Activated T-cell treated with anti-CD3 and anti-CD28 coated beads, Interleukin-2, amount 50 U/mL, for 48 hours (primary cell): ENCODE measurements at places on chromosomes 3 and 15.

DNA sequence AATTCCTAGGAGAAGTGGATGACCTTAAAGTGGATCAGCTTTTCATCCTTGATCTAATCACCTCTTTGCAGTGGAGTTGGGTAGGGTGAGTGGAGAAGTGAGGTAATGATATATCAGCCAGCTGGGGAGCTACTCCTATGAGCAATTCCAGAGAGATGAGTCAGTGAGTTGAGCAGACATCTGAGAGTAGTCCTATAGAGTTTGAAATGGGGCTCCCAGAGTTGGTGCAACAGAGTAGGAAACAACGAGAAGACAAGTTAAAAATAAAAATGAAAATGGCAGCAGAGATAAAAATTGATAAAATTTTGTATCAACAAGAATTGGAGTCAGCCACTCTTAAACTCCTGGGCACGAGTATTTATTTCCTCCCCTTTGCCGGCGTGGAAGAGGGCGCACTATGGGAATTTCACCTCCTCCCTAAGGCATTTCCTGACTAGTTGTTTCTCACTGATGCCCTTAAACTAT lies 150.8 kb upstream of the DPH6 start:
- no peak for DNase-seq

- no peak for DNase-seq
Measured at GRCh38 chr15:60713119-60714084, 234.5 kb upstream of the ICE2 start.

DNA sequence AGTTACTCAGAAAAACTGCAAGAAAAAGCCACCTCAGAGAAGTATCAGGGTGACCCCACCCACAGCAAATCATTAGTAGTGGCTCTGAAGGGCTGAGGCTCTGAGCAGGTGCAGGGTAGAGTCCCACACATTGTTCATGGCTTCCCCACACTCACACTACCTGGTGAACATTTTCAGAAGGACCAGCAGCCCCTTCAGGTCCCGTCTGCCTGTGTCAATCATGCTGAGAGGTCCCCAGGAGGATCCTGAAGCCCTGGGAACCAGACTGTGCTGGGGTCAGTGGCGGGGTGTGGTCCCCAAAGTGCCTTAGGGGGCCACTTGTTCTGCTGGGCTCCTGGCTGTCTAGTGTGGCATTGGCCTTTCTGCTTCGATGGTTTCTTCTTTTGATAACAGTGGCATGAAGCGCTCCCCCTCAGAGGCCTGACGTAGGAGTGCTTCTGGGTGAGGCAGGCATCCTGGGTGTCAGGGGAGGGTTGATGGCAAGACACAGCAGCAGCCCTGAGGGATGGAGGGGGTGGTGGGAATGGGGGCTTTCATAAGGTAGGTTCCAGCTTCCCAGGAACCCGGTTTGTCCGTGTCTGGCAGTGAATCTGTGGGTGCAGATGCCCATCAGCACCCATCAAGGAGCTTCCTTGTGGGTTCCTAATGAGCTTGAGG lies 19.0 kb upstream of the FANCD2 start:
- DNase-seq = no peak

DNA sequence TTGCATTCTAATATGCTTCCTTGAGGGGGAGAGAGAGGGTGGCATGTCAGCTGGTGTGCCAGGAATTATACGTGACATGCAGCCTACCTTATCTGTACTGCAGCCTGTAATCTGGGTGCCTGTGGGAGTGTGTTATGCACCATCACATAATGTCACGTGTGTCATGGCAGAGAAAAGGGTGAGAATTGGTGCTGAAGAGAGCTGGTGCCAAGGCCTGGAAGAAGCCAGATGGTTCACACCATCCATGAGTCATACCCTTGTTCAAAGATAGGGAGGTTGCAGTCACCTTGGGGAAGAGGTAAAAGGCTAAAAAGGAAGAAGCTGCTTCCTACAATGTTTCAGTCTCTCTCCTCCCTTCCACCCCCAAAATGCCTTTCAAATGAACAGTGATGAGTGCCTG lies 5.3 kb downstream of the BRPF1 start:
- DNase-seq = no peak

DNA sequence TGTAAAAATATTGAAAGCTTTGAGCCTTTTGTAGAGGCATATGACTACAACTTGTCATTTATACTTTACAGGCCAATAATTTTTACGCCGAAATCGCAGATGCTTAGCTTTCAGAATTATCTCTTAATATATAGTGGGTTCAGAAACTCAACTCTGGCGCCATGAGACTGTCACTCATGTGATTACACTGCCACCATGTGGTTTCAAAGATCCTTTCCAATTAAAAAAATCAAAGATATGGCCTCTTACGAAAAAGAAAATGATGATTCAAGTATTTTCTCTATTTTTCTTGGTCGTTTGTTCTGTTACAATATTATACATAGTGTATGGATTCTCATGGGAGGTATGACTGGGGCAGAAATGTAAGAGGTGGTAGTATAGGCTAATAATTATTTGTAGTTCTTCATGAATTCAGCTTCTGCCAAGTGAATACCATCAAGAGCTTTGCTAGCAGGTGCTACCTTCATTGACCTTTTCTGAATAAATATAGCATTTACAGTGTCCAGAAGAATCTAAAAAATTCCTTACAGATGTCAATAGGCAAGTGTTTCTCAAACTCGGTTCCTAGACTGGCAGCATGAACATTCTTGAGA lies 751.7 kb upstream of the GOLIM4 start:
- DNase-seq = no peak

DNA sequence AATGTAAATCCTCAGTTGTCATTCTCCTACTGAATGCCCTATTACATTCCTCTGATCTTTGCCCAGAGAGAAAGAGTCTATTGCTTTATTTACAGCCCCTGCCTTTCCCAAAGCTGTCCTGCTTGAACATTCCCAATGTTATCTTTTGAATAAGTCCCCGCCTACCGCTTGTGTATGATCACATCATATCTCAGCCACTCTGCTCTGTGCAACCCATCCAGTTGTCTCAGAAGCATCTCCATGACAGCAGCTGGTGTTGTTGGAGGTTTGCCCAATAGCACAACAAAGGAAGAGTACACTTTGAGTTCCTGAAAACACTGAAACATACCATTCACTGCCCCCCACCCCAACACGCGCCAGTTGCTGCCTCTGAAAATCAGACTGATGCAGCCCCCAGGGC lies 22.0 kb upstream of the FAM3D start:
- DNase-seq = no peak

DNA sequence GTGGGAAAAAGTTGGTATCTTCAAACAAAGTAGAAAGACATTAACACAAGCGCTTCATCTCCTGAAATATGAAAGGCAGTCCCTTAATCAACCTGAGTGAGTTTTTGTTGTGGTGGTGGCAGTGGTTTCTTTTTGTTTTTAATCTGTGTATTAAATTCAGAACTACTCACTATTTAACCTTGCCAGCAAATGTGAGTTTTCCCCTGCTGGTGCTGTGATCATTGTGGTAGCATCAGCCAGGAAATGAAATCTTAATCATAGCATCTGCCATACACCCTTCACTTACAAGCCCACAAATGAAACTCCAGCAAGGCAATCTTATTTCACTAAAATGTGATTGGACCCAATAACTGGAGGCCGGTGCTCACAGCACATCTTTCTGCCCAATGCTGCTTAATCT lies 229.7 kb downstream of the SHOX2 start:
- DNase-seq = no peak

DNA sequence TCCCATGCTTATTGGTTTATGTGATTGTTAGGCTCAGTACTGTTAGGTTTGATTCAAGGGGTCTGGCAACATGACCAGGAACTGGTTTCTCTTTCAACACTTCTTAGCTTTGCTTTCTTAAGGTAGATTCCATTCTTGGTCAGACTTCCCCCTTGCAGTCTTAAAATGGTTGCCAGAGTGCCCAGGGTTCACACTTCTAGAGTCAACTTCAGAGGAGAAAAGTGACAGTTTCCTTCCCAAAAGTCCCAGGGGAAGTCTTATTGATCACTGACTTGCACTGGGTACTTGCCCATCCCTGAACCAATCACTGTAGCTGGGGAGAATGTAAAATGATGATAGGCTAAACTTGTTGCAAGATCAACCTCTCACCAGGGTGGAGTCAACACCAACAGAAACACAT lies 14.1 kb downstream of the MGLL start:
- no peak for DNase-seq

DNA sequence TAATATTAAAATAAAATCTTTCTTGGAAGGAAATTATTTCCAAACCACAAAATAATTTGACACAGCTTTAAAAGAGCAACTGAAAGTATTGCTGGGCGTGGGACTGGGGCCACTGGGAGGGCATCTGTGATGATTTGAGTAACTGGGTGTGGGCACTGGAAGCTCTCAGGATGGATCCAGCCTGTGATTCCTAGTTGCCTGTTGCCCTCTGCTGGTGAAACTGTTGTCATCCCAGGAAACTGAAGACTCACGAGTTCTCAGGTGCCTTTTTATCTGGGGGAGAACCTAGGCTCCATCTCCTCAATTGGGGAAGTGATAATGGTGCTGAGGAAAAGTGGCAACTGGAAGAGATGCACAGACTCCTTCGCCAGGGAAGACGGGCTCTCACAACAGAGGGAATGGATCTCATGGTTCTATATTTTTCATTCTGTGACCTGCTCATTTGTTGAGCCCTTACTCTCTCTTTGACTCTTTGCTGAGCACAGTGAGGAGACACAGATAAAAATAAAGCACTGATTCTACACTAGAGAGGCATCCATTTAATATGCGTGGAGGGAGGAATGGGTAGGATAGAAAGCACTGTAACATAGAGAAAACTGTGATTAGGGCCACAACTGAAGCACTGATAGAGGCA lies 61.6 kb downstream of the TPRG1 start:
- DNase-seq = peak; percentile 29

- DNase-seq = no peak
Measured at GRCh38 chr15:25727867-25728600, 135.1 kb downstream of the ATP10A start.

DNA sequence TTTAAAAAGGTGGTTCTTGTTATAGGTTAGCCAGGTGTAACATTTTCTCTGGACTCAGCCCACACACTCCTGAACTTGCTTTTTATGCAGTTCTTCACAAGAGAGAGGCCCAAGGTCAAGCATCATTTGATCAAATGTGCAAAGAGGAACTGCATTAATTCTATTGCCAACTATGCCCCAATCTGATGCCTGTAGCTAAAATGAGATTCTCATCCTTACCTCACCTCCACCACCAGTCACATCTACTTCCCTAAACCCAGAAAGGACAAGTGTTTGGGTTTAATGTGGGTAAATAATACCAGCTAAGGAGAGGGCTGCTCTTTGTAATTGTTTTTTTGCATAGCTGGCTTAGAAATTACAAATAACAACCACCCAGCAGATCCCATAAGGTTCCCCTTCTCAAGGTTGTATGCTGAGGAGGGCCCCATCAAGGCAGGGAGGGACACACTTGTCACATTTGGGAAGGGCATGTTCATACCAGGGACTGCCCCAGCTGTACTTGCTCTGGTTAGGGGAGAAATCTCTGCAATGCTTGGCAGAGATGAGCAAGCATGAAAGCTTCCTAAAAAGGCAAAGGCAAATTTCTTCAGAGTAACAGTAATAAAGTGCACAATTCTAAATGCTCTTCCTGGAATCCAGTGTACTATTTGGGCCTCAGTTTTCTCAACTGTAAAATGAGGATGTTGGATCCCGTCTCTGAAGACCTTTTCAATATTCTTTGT lies 76.2 kb downstream of the TGFBR2 start:
- DNase-seq = no peak

- DNase-seq = no peak
Measured at GRCh38 chr15:43190178-43190577, 5.0 kb downstream of the CCNDBP1 start.

DNA sequence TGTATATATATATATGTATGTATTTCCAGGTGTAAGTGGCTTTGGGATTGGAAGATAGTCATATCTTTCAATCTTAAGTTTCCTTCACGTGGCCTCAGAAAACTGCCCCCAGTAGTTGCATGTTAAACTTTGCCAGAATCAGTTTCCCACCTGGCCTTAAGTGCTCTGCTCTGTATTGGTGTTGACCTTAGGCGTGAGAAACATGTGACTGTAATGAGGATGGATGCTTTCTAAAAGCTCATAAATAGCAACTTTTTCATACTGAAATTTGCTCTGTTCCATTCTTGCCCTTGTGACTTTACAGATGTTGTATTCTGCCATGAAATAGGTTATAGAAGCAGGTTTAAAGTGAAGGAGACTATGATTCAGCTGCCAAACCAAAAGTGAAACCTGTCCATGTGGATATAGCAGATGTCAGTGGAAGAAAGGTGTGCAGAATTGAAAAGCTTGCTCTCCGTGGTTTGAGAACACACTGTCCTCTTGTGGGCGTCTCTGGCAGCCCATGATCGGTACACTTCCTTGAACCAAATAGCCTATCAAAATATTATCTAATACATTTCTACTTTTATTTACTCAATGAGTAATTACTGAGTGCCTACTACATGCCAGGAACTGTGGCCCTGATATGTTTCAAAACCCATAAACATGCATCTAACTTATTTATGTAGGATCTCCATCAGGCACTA lies 15.8 kb downstream of the SCG5 start:
- no peak for DNase-seq
